ENCODE measurements at places on chromosomes 2 and 18.

- DNase-seq = no peak
Measured at GRCh38 chr2:85378257-85378656, 23.7 kb downstream of the ELMOD3 start.

DNA sequence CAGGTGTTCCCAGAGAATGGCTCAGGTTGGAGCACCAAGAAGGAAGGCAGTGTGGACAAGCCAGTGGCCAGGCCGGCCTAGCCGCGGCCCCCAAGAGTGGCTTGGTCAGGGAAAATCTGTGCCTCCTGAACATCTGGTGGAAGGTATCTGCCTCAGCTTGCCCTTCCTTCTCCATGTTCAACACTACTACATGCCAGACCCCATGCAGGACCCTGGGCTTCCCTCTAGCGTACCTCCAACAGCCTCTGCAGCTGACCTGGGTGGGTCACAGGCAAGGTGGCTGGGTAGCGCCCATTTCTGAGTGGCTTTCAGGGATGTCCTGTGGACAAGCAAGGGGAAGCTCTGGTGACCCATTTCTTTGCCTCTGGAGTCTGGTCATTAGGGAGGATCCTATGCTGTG is 7.7 kb downstream of the WNT10A start:
- DNase-seq = no peak

GRCh38 chr18:8882632-8883408 is 177.5 kb downstream of the MTCL1 start:
- DNase-seq = no peak

- DNase-seq = no peak
Measured at GRCh38 chr2:55017880-55018279, 32.4 kb downstream of the RTN4 start.

DNA sequence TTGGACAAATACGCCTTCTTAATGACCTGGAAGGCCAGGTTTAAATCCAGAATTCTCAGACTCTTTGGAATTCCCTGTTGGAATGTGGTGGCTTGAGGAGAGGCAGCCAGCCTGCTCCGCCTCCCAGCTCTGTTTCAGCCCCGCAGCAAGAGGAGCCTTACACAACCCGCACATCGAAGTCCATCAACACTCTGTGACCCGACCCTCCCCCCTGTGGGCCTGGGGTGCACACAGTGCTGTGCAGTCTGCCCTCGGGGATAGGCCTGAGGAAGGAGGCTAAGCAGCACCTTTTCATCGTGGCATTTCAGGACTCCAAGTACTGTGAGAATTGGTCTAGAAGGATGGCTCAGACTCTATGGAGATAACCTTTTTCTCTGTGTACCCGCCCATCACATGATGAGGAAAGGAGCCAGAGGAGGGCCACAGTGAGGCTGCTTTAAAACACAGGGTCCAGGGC is 73.7 kb downstream of the GREB1L start:
- DNase-seq = peak; percentile 39

GRCh38 chr2:151071382-151071781 is 190.3 kb downstream of the RBM43 start:
- peak; percentile 44 for DNase-seq

- no peak for DNase-seq
Measured at GRCh38 chr18:34928754-34929335, 112.4 kb upstream of the MAPRE2 start.

DNA sequence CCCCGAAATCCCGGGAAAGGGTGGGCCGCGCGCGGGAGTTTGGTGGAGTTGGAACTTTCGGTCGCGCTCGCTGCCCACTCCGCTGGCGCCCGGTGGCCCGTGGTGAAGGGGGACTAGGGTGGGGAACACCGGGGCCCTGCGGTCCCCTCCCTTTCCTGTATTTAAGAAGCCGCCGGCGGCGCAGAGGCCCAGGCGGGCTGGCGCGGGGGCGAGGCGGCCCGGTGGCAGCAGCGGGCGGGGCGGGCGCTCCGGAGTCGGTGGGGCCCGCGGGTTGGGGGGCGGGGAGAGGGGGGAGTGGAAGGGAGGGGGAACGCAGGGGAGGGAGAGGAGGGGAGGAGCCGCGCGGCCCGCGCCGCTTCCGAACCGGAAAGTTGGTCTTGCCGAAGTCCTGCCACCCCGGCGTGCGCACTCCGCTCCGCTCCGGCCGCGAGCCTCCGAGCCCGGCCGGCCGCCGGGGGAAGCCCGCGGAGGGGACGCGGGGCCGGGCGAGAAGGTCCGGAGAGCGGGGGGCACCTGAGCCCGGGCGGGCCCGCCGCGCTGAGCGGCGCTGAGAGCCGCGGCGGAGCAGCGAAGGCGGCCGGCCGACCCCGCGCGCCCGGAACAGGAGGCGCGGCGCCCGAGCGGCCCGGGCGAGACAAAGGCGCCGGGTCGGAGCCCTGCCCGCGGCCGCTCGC is 425 bp upstream of the SALL3 start:
- DNase-seq = no peak

- DNase-seq = peak; percentile 1
Measured at GRCh38 chr2:214934006-214934405, 124.5 kb upstream of the BARD1 start.

DNA sequence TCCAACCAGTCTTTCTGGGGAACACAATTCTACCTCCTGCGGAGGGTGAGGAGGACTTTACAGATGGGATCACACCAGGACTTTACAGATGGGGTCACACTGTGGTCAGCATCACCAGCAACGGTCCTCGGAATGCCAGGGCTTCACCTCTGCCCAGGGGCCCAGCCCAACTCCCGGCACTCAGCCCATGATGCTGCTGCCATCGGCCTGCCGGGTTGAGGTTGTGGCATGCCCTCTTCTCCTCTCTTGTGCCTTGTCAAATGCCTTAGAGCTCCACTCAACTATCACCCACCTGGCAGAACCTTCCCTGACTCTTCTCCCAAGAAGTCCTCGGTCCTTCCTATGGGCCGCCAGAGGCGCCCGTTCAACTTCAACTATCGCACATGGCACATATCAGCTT is 166.7 kb downstream of the CTIF start:
- no peak for DNase-seq

GRCh38 chr2:177030451-177031105 is 182.0 kb upstream of the HNRNPA3 start:
- no peak for DNase-seq

DNA sequence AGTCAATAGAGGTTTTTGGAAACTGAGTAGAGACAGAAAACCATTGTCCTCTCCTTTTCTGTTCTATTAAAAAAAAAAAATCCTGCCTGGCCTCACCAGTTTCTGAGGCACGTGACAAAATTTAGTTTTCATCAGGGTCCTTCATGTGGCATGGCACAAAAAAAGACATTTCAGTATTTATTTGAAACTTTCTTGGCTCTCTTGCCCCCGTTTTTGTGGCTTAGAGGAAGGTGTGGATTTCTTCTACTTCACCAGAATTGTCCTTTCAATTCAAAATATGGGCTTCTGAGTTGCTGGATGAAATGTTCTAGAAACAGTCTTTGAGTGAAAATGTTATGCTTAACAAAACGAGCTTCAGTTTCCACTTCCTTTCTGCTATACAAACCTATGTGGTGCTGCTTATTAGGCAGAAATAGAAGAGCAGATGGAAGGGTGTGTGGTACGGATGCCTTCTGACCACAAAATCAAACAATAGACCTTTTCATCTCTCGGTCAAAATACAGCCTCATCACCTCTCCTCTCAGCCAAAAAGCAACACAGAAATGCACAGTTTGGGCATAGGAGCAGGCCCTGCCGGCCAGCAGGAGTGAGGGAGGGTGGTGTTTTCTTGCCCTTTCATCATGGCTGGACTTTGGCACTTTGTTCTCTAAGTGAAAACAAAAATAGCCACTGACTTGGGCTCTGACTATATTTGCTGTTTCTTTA is 89.2 kb downstream of the SH3RF3 start:
- no peak for DNase-seq

GRCh38 chr2:219291394-219291793 is 12.2 kb downstream of the DNAJB2 start:
- no peak for DNase-seq

DNA sequence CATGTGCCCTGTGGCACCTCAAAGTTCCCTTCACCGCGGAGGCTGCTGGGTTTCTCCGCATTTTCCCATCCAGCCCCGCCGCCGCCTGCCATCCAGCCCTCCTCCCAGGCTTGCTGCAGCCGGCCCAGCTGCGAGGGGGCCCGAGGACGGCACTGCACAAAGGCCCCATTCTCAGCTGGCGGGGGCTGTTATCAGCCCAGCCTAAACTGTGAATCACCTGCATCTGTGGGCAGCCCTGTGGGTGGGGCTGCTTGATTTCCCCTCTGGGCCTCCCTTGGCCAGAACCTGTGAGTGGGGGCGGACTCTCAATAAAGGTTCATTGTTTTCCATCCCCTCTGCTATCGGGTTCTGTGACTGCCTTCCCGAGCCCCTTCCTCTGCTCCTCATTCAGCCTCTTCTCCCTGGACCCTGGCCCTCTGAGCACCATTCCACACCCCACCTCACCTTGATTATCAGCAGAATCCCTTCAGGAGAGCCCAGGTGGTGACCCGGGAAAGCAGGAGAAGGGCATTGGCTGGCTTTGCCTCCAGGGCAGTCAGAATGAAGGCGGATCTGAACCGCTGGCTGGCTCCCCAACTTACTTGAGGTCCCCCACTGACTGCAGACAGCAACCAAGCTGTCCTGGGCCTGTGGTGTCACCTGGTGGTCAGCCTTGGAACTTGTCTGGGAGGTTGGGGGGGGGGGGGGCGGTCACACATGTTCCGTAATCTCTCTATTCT is 204.5 kb downstream of the ZFP36L2 start:
- DNase-seq = no peak

DNA sequence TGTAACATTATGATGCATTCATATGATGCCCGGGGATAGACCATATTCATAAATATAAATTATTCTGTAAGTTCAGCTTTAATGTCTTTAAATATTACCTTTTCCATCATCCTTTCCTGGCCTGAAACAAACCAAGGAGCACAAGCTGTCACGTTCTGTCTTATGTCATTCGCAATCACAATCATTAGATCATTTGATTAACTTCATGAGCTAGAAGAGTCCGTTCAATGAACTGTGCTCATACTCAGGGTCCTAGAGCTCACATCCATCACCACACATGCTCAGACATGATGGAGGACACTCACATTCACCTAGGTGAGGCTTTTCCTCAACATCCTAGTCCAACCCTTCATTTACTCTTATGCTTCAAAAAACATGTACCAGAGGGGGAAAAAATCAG is 599.0 kb upstream of the ID2 start:
- DNase-seq = no peak

DNA sequence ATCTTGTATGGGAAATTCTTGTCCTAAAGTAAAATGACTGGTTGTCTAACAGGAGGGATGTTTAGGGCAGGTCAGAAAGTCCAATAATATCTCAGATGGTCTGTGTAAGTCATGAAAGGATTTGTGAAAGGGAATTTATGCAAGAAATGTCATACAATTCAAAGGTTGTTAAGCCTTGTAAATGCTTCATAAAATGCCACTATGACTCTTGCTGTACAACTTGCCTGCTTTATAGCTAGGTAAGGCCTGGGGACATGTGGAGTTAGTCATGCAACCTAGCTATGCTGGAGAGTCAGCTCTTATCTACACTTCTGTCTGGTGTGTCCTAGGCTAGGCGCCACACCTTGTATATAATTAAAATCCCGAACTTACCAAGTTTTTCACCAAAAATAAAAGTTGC is 36.9 kb upstream of the VWA3B start:
- DNase-seq = no peak

DNA sequence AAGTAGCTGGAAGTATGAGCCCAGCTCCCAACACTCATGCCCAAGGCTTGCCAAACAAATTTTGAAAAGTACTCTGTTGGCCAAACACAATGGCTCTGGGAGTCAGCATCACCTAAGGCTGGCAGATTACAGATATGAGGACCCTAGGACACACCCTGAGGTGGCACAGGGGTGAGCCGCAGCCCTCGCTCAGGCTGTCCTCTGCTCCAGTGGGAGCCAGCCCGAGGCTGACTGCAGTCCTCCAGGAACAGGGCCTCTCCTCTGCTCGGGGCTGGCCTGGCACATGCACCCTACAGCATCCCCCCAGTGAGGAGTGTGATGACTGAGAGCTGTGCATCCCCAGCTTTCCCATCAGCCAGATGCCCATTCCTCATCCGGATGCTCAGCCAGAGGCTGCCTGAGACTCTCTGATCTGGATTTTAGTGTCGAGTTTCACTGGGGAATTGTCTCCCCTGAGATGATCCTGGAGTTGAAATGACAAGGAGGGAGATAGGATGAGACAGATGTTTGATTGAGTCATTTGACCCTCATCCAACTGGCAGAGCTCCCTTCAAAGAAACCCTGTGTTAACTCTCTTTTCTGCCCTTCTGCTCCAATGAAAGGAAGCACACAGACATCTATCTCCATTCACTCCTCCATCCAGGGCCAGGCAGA is 269.3 kb upstream of the NCKAP5 start:
- peak; percentile 61 for DNase-seq

DNA sequence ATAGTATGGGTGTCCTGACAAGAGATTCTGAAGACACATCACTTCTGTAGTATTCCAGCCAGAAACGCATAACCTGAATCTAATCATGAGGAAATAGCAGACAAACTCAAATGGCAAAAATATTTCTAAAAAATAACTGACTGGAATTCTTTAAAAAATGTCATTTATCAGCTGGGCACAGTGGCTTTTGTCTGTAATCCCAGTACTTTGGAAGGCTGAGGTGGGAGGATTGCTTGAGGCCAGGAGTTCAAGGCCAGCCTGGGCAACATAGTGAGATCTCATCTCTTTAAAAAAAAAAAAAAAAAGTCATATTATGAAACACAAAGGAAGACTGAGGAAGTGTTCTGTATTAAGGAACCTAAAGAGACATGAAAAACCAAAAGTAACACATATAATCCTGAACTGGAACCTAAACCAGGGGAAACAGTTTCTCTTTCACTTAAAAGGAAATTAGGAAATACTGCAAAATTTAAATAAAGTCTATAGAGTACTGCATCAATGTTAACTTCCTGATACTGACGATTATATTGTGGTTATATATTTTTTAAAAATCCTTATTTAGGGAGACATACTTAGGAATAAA is 29.9 kb downstream of the SESTD1 start:
- DNase-seq = no peak

- DNase-seq = no peak
Measured at GRCh38 chr2:198106621-198107385, 302.4 kb downstream of the PLCL1 start.

- DNase-seq = peak; percentile 49
Measured at GRCh38 chr2:200616193-200616592, 30.4 kb downstream of the AOX1 start.

DNA sequence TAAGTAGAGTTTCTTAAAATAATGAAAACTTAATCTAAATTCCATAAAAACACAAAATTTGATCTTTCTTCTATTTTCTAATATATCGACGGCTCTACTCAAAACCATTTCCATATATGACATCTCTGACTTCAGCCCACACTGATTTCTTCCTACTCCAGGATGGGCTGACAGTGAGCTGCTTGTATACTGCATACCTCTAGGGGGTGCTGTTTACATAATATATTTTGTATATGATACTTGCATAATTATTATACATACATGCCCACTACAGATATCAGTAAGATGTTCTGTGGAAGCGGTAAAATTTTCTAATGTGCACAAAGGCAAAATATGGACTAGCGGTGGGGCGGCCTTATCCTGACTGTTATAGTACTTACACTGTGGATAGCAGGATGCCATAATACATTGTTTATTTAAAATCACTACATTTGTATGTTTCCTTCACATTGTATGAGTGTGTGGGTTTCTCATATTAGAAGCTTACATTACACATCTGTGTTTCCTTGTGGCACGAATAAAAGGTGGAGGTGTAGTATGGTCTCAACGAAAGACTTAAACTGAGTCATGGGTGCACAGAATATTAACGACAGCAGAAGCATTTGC is 66.1 kb upstream of the NXPH2 start:
- peak; percentile 5 for DNase-seq

Data from EL (cell line).